ENCODE measurements at places on chromosomes 16 and 17.

DNA sequence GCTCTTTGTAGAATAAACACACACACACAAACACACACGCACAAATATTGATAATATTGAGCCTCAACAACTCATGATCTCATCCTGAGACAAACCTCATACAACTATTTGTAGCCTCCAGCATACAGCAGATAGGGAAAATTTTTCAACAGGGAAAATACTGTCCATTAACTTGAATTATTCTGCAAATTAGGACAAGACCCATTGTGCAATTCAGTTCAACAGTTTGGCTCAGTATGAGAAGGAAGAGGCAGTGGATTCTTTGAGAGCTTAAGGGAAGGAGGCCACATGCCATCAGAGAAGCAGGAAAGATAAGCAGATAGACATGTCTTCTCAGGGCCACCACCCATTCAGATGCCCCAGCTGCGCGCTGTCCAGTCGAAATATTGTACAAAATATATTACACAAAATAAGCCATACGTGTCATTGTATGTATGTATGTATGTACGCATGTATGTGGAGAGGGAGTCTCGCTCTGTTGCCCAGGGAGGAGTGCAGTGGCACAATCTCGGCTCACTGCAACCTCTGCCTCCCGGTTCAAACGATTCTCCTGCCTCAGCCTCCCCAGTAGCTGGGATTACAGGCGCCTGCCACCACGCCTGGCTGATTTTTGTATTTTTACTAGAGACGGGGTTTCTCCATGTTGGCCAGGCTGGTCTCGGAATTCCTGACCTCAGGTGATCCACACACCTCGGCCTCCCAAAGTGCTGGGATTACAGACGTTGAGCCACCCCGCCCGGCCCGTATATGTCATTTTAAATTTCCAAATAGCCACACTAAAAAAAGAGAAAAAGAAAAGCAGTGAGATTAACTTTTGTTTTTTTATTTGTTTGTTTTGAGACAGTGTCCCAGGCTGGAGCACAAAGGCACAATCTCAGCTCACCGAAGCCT, 1.8 kb downstream of the ZC3H7A start:
- DNase-seq: no peak

DNA sequence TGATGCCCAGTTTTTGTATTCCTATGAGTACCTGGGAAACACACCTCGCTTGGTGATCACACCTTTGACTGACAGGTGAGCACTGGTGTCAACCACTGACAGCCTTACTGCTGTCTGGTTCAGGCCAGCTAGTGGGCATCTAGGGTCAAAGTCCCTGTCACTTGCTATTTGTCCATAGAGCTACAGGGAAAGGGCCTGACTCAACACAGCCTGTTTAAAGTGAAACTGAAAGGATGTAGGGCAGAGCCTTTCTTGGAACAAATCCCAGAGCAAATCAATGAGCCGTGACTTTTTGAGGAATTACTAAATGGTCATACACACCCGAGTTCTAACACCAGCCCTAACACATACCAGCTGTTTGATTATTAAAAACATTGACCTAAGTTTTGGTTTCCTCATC, 106.8 kb downstream of the DNAH9 start:
- DNase-seq: no peak

DNA sequence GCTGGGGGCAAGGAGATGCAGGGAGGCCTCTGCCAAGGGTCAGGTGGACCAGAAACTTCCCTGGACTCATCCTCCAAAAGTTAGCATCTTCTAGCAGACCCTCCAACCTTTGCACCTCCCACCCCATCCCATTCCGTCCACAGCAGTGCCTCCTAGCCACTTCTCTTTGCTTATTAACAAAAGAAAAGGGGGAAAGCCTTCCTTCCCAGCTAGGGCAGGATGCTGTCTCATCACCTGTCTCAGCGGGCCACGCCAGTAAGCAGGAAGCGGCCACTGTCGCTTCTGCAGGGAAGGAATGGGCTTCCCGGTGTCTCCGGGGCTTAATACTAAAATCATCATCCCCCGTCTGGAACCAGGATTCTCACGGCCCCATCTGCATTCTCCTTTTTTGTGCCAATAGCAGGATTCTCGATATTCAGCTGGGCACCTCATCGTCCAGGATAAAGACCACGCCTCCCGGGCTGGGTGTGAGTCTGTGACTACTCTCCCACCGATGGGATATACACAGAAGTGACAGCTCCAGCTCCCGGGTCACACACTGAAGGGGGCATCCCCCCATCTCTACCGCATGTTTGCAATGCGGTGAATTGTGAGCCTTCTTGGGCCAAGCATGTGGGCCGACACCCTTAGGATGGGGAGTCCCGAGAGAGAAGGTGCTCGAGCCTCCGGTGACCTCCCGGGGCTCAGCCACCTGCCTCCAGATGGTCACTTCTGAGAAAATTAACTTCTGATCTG, 15.5 kb upstream of the RBFOX3 start:
- no peak for DNase-seq

GRCh38 chr16:51035110-51035498, 116.0 kb downstream of the SALL1 start:
- no peak for DNase-seq

- no peak for DNase-seq
These were observed 220.7 kb downstream of the KCNJ2 start for GRCh38 chr17:70390049-70390448.

DNA sequence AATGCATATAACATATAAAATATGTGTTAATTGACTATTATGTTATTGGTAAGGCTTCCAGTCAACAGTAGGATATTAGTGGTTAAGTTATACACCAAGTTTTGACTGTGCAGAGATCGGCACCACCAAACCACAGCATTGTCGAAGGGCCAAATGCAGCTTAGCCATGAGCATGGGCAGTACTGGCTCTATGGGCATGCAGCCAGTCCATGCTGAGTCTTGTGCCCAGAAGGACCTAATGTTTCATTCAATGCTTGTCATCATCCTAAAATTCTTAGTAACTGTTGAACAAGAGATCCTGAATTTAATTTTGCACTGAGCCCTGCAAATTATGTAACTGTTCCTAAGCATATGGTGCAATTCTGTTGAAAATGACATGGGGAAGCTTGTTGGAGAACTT, 233.4 kb upstream of the HS3ST3A1 start:
- no peak for DNase-seq

GRCh38 chr16:57991551-57992059, 8.9 kb downstream of the ZNF319 start:
- no peak for DNase-seq

DNA sequence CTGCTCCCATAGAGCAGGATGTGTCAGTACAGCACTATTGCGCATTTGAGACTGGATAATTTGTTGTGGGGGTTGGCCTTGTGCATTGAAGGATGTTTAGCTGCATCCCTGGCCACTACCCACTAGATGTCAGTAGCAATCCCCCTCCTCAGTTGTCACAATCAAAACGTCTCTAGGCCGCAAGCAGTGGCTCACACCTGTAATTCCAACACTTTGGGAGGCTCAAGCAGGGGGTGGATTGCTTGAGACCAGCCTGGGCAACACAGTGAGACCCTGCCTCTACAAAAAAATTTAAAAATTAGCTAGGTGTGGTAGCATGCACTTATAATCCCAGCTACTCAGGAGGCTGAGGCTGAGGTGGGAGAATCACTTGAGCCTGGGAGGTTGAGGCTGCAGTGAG, 48.4 kb downstream of the CENPV start:
- DNase-seq: no peak

- no peak for DNase-seq
These were observed 2.1 kb downstream of the SCARF1 start for GRCh38 chr17:1643293-1643998.

- no peak for DNase-seq
These were observed 599 bp downstream of the TOP3A start for GRCh38 chr17:18314059-18314730.

DNA sequence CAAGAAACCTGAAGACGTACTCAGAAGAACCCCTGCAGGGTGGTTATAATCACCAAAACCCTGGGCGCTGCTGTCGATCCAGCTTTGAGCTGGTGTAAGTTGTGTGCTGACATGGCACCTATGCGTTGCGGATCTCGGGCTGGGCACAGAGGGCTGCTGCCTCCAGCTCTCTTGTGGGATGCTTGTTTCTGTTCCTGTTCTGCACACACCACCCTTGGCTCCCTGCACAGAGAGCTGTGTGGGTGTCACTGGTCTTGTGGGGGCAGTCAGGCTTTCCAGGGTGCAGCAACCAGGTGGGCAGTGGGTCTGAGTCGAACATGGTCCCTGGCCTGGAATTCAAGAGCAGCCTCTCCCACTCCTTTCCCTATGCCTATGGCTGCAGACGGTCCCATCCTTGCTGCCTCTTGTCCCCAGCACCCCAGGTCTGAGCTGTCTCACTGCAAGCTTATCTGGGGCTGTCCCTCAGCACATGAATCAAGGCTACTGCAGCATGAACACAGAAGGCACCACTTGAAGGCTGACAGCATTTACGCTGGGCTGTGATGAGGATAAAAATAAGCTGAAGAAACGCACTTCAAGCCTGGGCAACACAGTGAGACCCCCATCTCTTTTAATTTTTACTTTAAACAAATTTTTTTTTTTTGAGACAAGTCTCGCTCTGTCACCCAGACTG, 20.1 kb downstream of the ZNF276 start:
- no peak for DNase-seq

GRCh38 chr17:64269687-64270649, 6.9 kb upstream of the TEX2 start:
- DNase-seq: no peak

GRCh38 chr16:378821-379182, 3.0 kb downstream of the PGAP6 start:
- DNase-seq: no peak

- DNase-seq: no peak
These were observed 37.4 kb downstream of the AXIN2 start for GRCh38 chr17:65523853-65524664.

GRCh38 chr17:50558941-50559614, 1.4 kb upstream of the CACNA1G start:
- DNase-seq: no peak

DNA sequence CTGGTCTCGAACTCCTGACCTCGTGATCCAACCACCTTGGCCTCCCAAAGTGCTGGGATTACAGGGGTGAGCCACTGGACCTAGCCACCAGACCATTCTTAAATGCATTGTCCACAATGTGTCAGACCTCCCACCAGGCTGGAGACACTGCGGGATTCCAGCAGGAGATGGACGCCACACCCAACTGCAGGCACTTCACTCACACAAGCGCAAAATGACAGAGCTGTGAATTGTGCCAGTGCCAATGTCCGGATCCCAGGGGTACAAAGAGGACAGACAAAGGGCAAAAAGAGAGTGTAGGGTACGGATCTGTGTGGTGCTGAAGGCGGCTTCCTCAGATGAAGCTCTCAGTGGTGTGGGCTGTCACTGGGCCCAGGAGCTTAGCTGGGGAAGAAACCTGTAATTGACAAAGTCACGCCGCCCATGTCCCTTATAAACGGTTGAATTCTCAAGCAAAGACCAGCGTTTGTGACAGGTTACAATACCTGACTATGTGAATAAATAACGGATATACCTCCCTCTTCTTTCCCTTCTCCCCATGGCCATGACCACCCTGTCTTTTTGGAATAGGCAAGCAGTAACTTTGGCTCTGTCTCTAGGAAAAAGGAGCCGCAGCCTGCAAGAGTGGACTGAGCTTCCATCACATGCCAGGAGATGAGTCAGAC, 40.0 kb downstream of the HS3ST3A1 start:
- DNase-seq: no peak

GRCh38 chr16:28261942-28262341, 30.4 kb upstream of the SBK1 start:
- DNase-seq: no peak

DNA sequence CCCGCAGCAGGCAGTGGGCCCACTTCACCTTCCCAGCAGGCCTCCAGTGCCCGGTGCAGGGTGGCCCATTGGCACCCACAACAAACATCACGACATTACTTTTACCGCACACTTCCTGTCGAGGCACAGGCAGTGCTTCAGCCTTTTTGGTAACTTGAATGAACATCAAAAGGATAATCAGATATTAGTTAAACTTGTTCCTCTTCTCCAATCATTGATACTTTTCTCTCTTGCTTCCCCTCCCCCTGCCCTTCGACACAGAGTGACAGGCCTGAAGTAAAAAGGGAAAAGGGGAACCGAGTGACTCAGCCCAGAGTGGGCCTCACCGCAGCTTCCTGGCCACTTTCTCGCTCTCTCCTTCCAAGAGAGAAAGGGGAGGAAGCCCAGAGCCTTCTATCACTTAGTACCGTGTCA, 507.0 kb downstream of the MAF start:
- no peak for DNase-seq

DNA sequence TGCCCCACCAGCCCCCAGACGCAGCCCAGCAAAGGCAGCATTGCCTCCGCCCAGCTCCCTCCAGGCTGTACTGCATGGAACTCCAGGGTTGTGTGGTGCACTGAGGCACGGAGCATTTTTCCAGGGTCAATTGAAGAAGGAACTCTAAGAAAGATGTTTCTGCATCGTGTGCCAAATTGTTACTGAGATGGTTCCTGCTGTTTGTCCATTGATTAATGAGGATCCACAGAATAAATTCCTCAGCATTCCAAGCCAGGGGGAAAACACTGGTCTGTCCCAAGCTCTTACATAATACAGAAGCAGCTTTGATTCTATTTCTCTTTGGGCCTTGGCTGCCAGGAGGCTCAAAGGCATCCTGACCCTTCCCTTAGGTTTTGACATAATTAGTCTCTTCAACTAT, 80.9 kb downstream of the ZNF423 start:
- no peak for DNase-seq

DNA sequence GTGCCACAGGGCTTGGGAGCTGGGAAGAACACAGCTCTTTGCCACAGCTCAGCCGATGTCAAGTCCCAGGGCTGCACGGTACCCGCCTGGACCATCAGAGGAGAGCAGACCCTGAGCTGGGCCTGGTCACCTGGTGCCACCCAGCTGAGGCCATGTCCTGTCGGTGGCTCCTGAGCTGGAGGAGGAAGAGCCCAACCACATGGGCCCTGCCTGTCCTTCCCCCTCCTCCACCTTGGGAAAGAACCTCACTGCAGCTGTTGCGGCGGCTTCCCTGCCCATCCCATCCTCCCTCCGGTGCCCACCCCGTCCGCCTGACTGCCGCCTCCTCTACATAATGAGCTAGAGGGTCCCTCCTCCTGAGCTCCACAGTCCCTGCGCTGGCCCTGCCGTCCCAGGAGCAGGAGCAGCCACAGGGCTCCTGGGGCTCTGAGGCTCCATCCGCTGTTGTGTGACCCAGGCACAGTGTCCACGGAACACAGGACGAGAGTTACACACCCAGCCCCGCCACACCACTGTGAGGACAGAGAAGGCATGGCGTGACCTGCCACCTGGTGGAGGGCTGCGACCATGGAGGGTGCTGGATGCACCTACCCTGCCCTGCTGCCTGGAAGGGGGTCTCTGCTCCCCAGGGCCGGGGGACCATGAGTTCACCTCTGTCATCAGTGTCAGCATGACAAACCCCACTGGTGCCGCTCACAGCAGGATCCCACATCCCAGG, 21.4 kb upstream of the CHMP6 start:
- no peak for DNase-seq
